ENCODE measurements at places on chromosomes 16 and 17. TPM values are rescaled to one million over a fixed set of nuclear protein-coding genes. Genes with fewer than 3 reads are reported as not detected.

DNA sequence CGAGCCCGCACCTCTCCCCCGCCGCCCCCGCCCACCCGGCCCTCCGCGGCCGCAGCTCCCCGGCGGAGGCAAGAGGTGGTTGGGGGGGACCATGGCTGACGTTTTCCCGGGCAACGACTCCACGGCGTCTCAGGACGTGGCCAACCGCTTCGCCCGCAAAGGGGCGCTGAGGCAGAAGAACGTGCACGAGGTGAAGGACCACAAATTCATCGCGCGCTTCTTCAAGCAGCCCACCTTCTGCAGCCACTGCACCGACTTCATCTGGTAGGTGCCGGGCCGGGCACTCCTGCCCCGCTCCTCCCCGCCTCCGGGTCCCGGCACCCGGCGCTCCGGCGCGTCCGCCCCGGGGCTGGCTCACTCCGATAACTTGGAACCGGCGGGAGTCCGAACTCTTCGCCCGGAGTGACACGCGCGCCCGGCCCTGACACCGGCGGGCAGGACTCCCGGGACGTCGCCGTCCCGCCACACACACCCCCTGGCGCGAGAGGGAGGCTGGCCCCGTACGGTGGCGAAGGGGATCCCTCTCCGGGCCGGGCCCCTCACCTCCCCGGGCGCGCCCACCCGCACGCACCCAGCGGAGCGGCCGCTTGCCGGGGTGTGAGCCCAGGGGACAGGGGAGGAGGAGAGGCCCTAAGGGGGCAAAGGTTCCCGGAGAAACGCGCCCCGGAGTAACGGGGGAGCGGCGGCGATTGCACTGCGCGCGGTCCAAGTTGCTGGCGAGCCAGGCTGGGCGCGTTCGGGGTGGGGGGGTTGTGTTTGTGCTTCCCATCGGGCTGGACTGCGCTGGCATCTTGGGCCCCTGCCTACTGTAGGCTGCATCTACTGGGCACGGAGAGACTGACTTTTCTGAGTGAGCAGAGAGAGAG lies 581 bp downstream of the PRKCA start:
- no peaks in the 10 kb centered on the region for H3K27me3 ChIP-seq
- peaks cover 3% of the 10 kb centered on the region for H3K4me1 ChIP-seq
- no peaks in the 10 kb centered on the region for H3K36me3 ChIP-seq
- peak overlapping the region; percentile 78 for H3K27ac ChIP-seq
- peak; percentile 84 for DNase-seq

- no peaks in the 10 kb centered on the region for H3K36me3 ChIP-seq
- peak within 1 kb of the TSS; percentile 23 for H3K4me3 ChIP-seq
- H3K27me3 ChIP-seq: no peaks in the 10 kb centered on the region
- peak within 1 kb of the TSS; percentile 93 for H3K27ac ChIP-seq
These were observed at the start of gene ZPBP2 for GRCh38 chr17:39867880-39868553. ZPBP2 (plus strand) TSS chr17:39868202; CDS start chr17:39868355, 153 bp downstream.

- no peaks in the 10 kb centered on the region for H3K27me3 ChIP-seq
- no peak overlapping the region for H3K4me3 ChIP-seq
- H3K27ac ChIP-seq: no peak overlapping the region
- no peak for DNase-seq
- no peaks in the 10 kb centered on the region for H3K4me1 ChIP-seq
These were observed 29.0 kb downstream of the SRL start for GRCh38 chr16:4212934-4213296.

- no peaks in the 10 kb centered on the region for H3K27me3 ChIP-seq
- DNase-seq: no peak
- peaks cover 57% of the 10 kb centered on the region for H3K4me1 ChIP-seq
- peak overlapping the region; percentile 8 for H3K4me3 ChIP-seq
- H3K36me3 ChIP-seq: peaks cover 75% of the 10 kb centered on the region
These were observed 1.2 kb downstream of the SOX15 start for GRCh38 chr17:7588553-7589203.

- no peak overlapping the region for H3K4me3 ChIP-seq
- peaks cover 4% of the 10 kb centered on the region for H3K36me3 ChIP-seq
These were observed 116.1 kb upstream of the METRNL start for GRCh38 chr17:82963104-82963950.

DNA sequence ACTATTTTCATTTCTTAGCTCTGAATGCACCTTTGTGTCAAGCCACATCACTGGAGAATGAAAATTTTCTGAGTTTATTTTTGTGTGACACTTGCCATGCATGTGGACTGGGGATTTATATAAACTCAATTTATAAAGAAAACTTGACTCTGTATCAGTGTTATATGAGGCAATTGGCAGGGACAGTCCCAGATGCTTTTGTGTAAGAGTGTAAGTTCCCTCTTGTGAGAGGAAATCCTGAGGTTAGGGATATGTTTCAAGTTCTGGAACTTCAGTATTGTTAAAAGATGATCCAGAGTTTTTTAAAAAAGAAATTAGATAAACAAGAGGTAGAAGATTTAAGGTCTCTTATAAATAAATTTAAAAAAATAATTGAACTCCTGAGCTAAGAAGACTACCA lies 10.9 kb upstream of the CCL8 start:
- DNase-seq: no peak
- no peaks in the 10 kb centered on the region for H3K4me1 ChIP-seq
- no peaks in the 10 kb centered on the region for H3K27me3 ChIP-seq
- no peak overlapping the region for H3K27ac ChIP-seq
- no peaks in the 10 kb centered on the region for H3K36me3 ChIP-seq

- H3K4me1 ChIP-seq: peaks cover 6% of the 10 kb centered on the region
- peaks cover 72% of the 10 kb centered on the region for H3K27me3 ChIP-seq
- no peak overlapping the region for H3K27ac ChIP-seq
- H3K4me3 ChIP-seq: no peak overlapping the region
These were observed 23.6 kb downstream of the ALOX15B start for GRCh38 chr17:8062435-8062806.

TNFRSF17 gene
- 20.1 TPM for total RNA-seq

- H3K4me3 ChIP-seq: peak overlapping the region; percentile 44
- peak overlapping the region; percentile 82 for H3K27ac ChIP-seq
- H3K27me3 ChIP-seq: no peaks in the 10 kb centered on the region
- peak; percentile 84 for DNase-seq
- H3K4me1 ChIP-seq: peaks cover 84% of the 10 kb centered on the region
- H3K36me3 ChIP-seq: peaks cover 14% of the 10 kb centered on the region
These were observed 555 bp downstream of the TTYH2 start for GRCh38 chr17:74213861-74214391.

DNA sequence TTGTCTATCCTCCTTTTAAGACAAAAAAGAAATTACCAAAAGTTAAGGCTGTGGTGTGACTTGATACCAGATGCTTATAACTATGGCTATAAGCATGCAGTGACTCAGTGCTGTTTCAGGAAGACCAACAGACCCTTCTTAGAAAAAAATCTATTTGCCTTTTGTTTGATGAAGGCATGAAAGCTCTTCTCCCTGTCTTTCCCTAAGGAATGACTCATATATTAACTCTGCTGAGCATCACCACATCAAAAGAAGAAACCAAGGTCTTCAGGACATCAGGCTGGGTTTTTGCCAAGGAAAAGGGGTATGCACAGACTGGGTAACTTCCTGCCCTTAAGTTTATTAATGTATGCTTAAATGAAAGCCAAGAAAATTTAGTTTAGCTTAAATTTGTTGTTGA lies 47.1 kb downstream of the VMP1 start:
- DNase-seq: no peak
- H3K4me1 ChIP-seq: peaks cover 16% of the 10 kb centered on the region
- H3K4me3 ChIP-seq: no peak overlapping the region
- H3K27ac ChIP-seq: peak overlapping the region; percentile 56
- H3K36me3 ChIP-seq: peaks cover 44% of the 10 kb centered on the region

- H3K4me3 ChIP-seq: no peak overlapping the region
- H3K36me3 ChIP-seq: no peaks in the 10 kb centered on the region
- H3K27ac ChIP-seq: no peak overlapping the region
- no peaks in the 10 kb centered on the region for H3K4me1 ChIP-seq
- H3K27me3 ChIP-seq: no peaks in the 10 kb centered on the region
These were observed 3.9 kb downstream of the RPL3L start for GRCh38 chr16:1950559-1950958.

GRCh38 chr16:4019371-4019791 lies 96.9 kb downstream of the ADCY9 start:
- no peaks in the 10 kb centered on the region for H3K36me3 ChIP-seq
- no peaks in the 10 kb centered on the region for H3K27me3 ChIP-seq
- no peak for DNase-seq
- H3K27ac ChIP-seq: no peak overlapping the region
- H3K4me3 ChIP-seq: peak overlapping the region; percentile 14
- no peaks in the 10 kb centered on the region for H3K4me1 ChIP-seq

ARL5C gene
- not detected for total RNA-seq

- H3K27ac ChIP-seq: no peak overlapping the region
- H3K4me1 ChIP-seq: peaks cover 90% of the 10 kb centered on the region
- peak; percentile 70 for DNase-seq
- no peaks in the 10 kb centered on the region for H3K27me3 ChIP-seq
- no peak overlapping the region for H3K4me3 ChIP-seq
These were observed 13.8 kb downstream of the CASKIN2 start for GRCh38 chr17:75501378-75502071.

- H3K27me3 ChIP-seq: no peaks in the 10 kb centered on the region
- peak overlapping the region; percentile 99 for H3K4me3 ChIP-seq
- peaks cover 37% of the 10 kb centered on the region for H3K4me1 ChIP-seq
- H3K27ac ChIP-seq: peak overlapping the region; percentile 93
These were observed 577 bp downstream of the GSPT1 start for GRCh38 chr16:11915114-11915643.

DNA sequence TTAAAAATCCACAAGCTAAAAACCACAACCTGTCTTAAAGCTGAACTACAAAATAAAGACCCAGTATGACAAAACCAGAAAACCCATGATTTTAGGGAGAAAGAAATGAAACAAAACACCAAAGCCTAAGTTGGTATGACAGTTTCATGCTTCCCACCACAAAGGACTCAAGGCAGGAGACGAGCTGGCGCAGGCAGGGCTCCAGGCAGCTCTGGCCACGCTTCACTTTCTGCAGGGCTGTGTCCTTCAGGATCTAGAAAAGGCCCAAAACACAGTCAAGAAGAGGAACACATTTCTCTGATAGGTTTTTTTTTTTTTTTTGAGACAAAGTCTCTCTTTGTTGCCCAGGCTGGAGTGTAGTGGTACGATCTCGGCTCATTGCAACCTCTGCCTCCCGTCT lies 75.3 kb downstream of the WDR59 start:
- no peak overlapping the region for H3K27ac ChIP-seq
- no peak for DNase-seq
- no peaks in the 10 kb centered on the region for H3K27me3 ChIP-seq
- no peak overlapping the region for H3K4me3 ChIP-seq

DNA sequence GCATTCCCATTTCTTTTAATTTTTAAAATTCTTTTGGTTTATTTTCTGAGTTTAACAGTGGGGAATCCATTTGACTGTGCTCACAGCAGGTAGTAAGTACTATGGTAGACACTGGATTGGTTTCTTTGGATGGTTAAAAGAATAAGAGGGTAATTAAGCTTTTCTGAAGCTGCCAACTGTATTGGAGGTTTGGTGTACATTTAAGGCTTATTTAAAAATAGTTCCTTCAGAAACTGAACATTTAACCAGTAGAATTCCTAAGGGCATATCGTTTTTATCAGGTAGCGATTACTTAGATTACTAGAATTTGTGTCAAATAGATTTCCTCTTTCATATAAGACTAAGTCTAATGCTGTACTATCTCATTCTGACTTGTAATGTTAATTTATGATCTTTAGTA lies 162.4 kb downstream of the PPM1E start:
- no peak for DNase-seq
- no peak overlapping the region for H3K4me3 ChIP-seq
- no peak overlapping the region for H3K27ac ChIP-seq
- H3K4me1 ChIP-seq: no peaks in the 10 kb centered on the region
- no peaks in the 10 kb centered on the region for H3K27me3 ChIP-seq
- no peaks in the 10 kb centered on the region for H3K36me3 ChIP-seq

DNA sequence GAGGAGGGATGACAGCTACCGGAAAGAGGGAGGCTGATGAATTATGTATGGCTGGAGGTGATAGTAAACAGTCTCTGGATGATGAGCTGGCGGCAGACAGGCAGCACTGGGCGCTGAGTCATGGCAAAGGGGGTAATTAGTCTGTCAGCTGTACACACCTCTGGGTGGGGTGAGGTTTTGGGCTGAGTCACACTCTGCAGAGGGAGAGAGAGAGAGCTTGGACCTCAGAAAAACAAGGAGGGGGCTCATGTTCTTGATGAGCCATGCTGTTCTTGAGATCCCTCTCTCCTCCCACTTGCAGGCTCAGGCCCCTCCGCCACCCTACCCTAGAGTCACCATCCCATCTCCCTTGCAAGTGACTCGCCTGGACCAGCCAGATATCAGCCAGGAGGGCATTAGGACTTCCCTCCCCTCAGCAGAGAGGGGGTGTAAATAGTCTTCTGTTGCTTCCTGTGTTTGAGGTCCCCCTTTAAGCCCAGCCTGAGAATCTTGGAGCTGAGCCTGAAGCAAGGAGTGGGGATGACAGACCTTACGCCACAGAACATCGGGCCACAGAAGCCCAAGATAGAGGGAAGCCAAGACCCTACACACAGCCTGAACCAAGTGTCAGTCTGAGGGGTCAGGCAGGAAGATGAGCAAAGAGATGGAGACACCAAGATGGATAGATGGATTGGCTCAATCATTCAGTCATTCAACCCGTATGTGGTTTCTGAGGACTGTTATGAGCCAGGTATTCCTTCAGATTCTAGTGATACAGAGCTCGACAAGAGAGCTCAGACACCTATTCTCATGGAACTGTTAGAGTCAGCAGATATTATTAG lies 383.2 kb upstream of the CCL2 start:
- H3K27me3 ChIP-seq: no peaks in the 10 kb centered on the region
- H3K4me1 ChIP-seq: no peaks in the 10 kb centered on the region
- no peak for DNase-seq
- H3K36me3 ChIP-seq: no peaks in the 10 kb centered on the region
- H3K27ac ChIP-seq: no peak overlapping the region

DNA sequence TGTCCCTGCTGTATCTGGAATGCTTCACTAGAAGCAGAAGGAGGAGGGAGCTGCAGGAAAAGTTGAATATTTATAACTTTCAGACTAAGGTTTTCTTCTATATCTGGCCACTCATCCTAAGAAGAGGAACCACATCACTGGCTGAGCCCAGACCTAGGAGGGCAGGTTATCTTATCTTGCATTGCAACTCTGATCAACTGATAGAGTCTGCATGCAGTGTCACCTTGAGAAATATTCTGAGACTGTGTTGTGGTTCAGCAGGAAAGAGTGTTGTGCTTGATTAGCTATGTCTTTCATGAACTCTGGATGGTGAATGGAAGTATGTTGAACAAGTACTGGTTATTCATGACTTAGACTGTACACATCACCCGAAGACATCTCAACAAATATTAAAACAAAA lies 460.0 kb downstream of the TOX3 start:
- H3K4me3 ChIP-seq: no peak overlapping the region
- H3K36me3 ChIP-seq: no peaks in the 10 kb centered on the region
- no peak for DNase-seq
- no peaks in the 10 kb centered on the region for H3K27me3 ChIP-seq
- no peak overlapping the region for H3K27ac ChIP-seq
- no peaks in the 10 kb centered on the region for H3K4me1 ChIP-seq

FDXR gene
- total RNA-seq: 41.3 TPM
